Stimulated activated CD4-positive, alpha-beta T cell treated with anti-CD3 and anti-CD28 coated beads, Interleukin-1b, Interleukin-23, amount 100 ng/mL, for 4 hours (primary cell): ENCODE measurements at places on chromosomes 6 and 20.

- no peak for DNase-seq
These were observed 519.7 kb downstream of the CDH26 start for GRCh38 chr20:60477958-60478357.

- DNase-seq, result peak; percentile 21
These were observed 30.0 kb upstream of the ZNF217 start for GRCh38 chr20:53623454-53624211.

GRCh38 chr20:19969507-19970255 is 47.5 kb upstream of the NAA20 start:
- DNase-seq, result no peak

GRCh38 chr6:135129136-135129856 is 51.8 kb upstream of the MYB start:
- DNase-seq, result no peak

- no peak for DNase-seq
These were observed 57.3 kb downstream of the BCKDHB start for GRCh38 chr6:80163754-80164187.

DNA sequence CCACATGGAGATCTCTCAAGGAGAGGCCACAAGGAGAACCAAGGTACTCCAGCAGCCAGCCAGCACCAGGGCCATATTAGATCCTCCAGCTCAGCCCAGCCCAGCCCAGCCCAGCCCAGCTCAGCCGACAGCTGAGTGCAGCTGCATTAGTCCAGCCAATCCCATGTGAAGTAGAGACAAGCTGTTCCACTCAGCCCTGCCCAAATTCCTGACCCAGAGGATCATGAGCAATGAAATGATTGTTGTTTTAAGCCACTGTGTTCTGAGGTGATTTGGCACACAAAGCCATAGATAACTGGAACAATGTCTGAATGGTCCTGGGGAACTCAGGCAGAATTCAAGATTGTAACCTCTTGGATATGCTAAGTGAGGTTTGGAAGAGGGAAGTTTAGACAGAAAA is 59.5 kb upstream of the BMP2 start:
- DNase-seq, result no peak

- peak; percentile 8 for DNase-seq
These were observed 724 bp downstream of the CDKN1A start for GRCh38 chr6:36679043-36679833.

DNA sequence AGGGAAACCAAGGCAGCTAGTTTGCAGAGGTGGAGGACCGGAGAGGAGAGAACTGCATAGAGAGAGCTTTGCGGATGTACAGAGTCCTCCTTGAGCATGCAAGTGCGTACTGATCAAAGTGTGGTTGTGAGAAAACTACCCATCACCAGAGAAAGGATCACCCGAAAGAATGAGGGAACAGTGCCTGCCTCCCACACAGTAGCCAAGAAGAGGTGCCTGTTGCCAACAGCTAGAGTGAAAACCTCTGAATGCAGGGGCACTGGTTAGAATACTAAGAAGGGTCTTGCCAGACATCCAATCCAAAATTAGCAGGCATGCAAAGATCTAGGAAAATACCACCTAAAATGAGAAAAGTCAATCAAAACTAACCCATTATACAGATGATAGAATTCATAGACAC is 166.6 kb upstream of the AKAP12 start:
- no peak for DNase-seq

- DNase-seq, result no peak
These were observed 35.3 kb downstream of the CD24 start for GRCh38 chr6:106939208-106939607.

GRCh38 chr20:51815383-51816076 is 13.2 kb upstream of the SALL4 start:
- DNase-seq, result no peak

DNA sequence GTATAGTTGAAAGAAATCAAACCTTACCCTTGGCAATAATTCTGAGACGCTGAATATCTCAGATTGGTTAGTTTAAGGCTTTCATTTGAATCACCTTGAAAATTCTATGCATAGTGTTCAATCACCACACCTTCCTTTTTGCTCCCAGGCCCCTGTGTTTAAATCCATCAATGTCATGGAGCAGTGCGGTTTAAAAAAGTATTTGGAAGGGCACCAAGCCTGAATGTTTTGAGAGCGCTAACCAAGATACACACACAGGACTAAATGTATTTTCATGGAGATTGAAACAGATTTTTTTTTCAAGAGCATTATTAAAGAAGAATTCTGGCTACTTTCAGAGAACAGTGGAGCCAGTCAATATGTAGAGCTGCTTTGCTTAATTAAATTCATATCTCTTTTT is 195.7 kb downstream of the CENPW start:
- no peak for DNase-seq

GRCh38 chr6:53214172-53214571 is 65.5 kb upstream of the GCM1 start:
- DNase-seq, result no peak

GRCh38 chr20:56631318-56631989 is 2.3 kb downstream of the TFAP2C start:
- DNase-seq, result no peak

GRCh38 chr20:44552950-44553908 is 29.1 kb upstream of the PKIG start:
- no peak for DNase-seq

DNA sequence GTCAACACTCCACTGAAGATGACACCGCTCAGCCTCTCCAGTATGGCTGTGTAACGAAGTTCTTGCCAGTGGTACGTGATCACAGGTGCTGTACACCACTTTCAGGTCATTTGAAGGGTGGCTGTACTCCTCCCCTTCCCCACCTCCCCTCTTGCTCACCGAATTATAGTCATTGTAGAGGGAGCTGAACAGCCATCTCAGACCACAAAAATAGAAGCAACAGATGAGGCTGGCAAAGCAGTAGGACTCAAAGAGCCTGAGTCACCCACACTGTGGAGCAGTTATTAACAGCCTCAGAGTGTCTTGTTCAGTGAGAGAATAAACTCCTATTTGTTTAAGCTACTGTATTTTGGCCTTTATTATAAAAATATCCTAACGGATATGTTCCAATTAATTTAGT is 192.5 kb upstream of the MCHR2 start:
- DNase-seq, result no peak

DNA sequence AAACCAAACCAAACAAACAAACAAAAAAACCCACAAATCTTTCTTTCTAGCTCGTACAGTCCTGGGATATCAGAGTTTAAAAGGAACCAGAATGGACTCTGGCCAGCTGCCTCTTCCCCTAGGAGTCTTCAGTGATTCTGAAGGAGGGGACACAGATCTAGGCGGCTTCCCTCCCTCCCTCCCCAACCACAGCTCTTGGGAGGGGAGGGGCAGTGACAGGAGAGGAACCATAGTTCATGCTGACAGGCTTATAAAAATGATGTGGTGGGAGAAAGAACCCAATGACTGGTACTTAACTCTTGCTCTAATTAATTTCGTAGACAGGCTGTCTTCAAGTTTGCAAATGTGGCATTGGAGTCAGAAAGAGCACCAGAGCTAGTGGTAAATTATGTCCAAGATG is 56.0 kb downstream of the NPEPL1 start:
- DNase-seq, result no peak

GRCh38 chr20:61514018-61514365 is 261.9 kb downstream of the CDH4 start:
- no peak for DNase-seq

GRCh38 chr6:50846852-50847155 is 28.1 kb downstream of the TFAP2B start:
- DNase-seq, result no peak

DNA sequence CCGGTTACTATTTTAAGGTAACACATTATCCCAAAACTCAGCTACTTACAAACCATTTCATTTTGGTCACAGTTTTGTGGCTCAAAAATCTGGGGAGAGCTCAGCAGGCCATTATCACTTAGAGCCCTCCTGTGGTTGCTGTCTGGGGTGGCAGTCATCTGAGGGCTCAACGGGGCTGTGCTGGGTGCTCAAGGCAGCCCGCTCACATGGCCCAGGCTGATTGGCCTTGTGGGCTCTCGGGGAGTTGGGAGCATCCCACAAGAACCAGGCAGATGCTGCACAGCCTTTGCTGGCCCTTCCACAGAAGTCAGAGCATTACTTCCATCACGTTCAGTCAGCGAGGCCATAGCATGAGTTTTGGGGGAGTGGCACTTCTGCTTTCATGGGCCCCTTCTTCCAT is 6.3 kb upstream of the VSX1 start:
- DNase-seq, result no peak

DNA sequence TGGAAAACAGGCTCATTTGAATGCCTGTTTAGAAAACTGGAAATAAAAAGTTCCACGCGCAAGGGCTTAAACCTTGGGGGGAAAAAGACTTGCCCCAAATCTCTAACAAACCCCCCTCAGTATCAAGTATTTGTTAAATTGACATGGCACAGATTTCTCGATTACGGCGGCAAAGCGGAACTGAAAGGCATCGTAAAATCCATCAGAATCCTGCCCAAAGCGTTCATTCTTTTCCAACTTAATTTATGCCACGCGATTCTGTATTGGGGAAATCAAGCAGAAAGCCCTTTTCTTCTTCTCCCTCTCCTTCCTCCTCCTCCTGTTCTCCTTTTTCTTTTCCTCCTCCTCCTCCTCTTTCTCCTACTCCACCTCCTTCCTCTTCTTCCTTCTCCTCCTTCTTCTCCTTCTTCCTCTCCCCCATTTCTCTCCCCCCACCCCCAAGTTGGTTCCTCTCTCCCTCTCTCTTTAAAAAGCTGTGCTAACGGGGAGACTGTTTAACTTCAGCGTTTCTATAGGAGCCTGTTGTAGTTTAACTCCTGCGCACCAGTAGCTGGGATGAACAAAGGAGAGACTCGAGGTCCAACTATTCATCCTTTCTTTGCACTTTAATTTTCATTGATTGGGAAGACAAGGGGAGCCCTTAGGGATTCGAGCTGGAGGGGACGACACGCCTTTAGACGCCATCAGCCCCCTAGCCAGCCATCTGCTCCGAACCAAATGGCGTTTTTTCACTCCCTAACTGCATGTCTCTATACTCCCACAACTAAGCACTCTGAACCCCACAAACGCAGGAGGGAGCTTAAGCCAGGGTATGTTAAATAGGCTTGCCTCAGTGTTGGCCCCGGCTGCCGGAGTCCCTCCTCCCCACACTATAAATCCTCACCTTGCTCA is 2.7 kb upstream of the DLL1 start:
- no peak for DNase-seq

- no peak for DNase-seq
These were observed 85.7 kb downstream of the SHLD1 start for GRCh38 chr20:5835871-5836270.

- DNase-seq, result peak; percentile 5
These were observed 47.8 kb downstream of the GMPR start for GRCh38 chr6:16286151-16286522.

DNA sequence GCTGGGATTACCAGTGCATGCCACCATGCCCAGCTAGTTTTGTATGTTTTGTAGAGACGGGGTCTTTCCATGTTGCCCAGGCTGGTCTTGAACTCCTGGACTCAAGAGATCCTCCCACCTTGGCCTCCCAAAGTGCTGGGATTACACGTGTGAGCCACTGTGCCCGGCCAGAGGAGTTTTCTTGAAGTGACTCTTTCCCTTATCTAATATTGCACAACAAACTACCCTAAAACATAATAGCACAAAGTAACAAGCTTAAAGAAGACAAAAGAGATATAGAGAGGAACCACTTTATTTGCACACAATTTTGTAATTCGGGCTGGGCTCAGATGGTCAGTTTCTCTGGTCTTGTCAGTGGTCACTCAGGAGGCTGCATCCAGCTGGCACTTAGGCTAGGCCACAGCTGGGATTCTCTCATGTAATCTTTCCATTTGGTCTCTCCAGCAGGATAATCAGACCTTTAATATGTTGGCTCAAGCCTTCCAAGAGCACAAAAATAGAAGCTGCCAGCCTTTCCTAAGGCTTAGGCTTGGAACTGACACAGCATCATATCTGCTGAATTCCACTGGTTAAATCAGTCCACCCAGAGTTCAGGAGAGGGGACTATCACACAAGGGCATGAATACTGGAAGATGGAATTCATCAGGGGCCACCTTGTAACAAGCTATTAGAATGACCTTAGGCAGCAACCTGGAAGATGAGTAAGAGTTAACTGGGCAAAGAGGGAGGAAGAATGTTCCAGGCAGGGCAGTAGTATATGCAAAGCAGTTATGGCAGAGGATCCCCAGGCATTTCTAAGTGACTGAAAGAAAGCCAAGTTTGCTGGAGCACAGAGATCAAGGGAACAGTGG is 56.7 kb upstream of the PNRC1 start:
- DNase-seq, result no peak

DNA sequence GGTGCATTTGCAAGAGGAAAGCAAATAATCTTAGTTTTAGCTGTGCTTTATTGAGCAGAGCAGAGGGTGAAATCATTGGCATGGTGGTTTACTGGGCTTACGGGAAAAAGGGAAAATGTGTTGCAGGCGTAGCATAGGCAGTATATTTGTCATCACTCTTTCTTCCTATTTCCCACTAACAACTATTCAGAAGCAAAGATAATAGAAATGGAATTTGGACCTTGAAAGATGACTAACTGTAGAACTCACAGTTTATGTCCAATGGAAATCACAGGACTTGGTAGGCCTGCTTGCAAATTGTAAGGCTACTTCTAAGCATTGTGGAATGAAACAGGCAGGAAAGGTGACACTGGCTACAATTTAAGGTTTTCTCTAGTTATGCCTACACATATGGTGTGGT is 611.9 kb upstream of the MAN1A1 start:
- no peak for DNase-seq

- DNase-seq, result no peak
These were observed 1.0 kb upstream of the HCK start for GRCh38 chr20:32050851-32051556.

DNA sequence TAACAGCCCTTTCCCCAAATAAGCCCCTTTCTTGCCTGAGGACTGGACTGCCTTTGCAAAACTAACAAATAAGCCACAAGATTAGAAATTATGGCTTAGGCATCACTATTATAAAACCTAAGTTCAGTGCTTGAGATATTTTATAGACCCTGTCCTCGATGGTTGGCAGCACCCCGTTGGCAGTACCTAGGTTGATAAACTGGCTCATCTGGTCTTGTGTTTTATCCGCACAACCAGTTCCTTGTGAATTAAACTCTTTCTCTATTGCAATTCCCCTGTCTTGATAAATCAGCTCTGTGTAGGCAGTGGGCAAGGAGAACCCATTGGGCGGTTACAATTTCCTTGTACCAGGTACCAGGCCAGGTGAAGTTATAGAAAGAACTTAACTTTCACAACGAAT is 6.6 kb downstream of the LRP11 start:
- DNase-seq, result no peak

- DNase-seq, result no peak
These were observed 61.0 kb downstream of the KIF6 start for GRCh38 chr6:39664173-39664572.

- no peak for DNase-seq
These were observed 106.8 kb upstream of the MARCKS start for GRCh38 chr6:113750151-113750855.

DNA sequence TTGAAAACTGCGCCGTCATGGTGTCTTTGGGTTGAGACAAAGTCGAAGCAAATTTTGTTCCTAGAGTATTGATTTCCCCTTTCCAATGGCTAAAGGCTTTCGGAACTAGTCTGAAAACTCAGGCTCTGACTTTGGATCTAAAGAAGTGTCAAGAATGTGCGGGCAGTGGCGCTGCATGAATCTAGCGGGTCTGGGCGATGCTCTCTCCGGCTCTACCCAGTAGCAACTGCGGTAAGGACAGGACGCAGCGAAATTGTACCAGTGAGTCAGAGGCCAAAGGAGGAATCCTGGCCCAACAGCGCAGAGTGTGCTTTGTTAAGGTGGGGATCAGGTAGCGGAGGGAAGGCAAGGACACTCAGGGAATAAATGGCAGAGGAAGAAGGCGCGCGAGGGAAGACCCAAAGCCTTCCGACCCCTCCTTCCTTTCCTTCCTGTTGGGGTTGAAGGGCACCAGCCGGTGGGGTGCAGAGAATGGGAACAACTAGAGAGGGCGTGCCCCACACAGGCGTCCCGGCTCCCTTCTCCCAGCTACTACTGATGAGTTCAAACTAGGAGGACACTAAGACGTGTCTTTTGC is 32.1 kb downstream of the HLA-F start:
- no peak for DNase-seq
